ENCODE measurements at places on chromosomes 5 and 9. TPM values are rescaled to one million over a fixed set of nuclear protein-coding genes. Genes with fewer than 3 reads are reported as not detected.

Gene IFNA10
- not detected for total RNA-seq

Gene PARP8
- total RNA-seq, result 26.9 TPM

Gene HOMER1
- total RNA-seq, result 8.3 TPM

Gene NEURL1B
- 53.2 TPM for total RNA-seq

DNA sequence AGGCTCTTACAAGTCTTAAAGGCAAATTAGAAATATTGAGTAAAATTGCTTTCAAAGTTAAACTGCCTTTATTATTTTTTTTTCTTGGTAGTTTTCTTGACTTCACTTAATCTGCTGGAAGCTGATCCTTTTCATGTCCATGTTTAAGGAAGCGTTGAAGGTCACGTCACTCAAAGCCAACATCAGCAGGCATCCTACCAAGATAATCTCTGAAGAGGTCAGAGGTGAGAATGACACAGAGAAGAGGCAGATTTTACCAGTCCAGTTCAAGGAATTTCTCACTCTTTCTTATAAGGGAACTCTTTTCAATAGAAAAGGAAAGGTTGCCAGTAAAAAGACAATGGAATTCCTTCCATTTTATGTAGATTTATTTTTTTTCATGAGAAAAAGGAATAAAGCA is 259.8 kb downstream of the ANXA1 start:
- no peaks in the 10 kb centered on the region for H3K36me3 ChIP-seq
- no peak overlapping the region for H3K4me3 ChIP-seq
- H3K27ac ChIP-seq, result no peak overlapping the region

DNA sequence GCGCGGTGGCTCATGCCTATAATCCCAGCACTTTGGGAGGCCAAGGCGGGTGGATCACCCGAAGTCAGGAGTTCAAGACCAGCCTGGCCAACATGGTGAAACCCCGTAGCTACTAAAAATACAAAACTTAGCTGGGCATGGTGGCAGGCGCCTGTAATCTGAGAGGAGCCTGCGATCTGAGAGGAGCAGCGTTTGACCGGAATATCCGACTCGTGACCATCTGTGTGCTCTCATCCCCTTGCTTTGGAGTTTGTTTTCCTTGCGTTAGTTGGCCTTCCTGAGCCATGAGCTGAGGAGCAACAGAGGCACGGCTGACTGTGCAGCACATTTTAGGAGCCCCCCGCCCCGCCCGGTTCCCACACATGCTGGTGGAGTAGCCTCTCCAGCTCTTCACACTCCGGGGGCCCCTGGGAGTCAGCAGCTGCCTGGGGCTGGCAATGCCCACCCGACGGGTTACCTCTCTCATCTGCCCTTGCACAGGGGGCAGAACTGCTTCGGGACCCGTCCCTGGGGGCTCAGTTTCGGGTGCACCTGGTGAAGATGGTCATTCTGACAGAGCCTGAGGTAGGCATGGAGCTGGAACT is 3.0 kb downstream of the ADAMTS13 start:
- H3K27ac ChIP-seq, result no peak overlapping the region
- H3K4me3 ChIP-seq, result no peak overlapping the region
- DNase-seq, result no peak
- peaks cover 17% of the 10 kb centered on the region for H3K4me1 ChIP-seq
- peaks cover 11% of the 10 kb centered on the region for H3K27me3 ChIP-seq
- no peaks in the 10 kb centered on the region for H3K36me3 ChIP-seq

GRCh38 chr5:158559643-158560042 is 540.1 kb downstream of the EBF1 start:
- no peak overlapping the region for H3K27ac ChIP-seq
- H3K36me3 ChIP-seq, result no peaks in the 10 kb centered on the region
- H3K4me1 ChIP-seq, result no peaks in the 10 kb centered on the region
- no peak for DNase-seq
- H3K27me3 ChIP-seq, result no peaks in the 10 kb centered on the region

DNA sequence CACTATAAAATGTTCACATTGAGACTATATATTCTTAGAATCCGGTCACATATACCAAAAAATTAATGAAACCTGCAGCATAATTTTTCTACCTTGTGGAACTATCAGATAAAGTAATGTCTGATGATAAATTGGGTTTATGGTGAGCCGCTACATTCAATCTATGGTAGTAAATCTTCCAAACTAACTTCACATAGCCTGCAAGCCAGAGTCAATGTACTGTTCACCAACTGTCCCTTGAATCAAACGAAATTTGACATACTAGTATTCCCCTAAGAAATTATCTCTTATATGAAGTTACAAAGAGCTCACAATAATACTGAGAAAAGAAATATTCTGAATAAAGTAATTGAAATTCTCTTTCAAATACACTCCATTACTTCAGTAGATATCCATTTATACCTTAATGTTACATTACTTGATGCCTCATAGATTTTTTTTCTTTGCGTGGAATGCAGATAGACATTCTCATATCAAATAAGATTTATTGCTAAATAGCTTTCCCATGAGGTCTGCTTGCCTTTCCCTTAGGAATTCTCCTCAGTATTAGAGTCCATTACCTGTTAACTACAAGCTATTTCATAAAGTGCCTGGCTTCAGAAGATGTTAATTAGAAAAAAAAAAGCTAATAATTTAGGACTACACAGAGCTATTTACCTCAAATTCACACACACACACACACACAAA is 169.5 kb downstream of the PTPRD start:
- no peaks in the 10 kb centered on the region for H3K27me3 ChIP-seq
- no peak for DNase-seq
- no peaks in the 10 kb centered on the region for H3K4me1 ChIP-seq

- no peaks in the 10 kb centered on the region for H3K4me1 ChIP-seq
- no peaks in the 10 kb centered on the region for H3K36me3 ChIP-seq
- no peak for DNase-seq
- H3K4me3 ChIP-seq, result no peak overlapping the region
Measured at GRCh38 chr9:120900824-120901223, 23.8 kb upstream of the PHF19 start.

DNA sequence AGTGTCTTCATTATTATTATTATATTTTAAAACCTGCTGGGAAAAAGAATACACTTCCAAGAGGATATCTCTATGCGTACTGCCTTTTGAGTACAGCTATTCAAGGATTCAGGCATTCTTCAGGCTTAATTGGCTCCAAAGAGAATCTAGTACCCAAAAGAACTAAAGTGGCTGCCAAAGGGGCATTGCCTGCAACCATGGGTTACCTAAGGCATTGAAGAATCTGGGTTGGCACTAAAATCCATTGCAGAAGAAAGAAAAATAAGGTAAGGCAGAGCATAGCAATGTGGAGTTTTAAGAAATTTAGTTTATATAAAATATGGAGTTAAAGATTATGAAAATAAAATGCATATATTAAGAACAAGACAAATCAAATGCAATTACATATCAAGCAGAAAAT is 223.5 kb downstream of the TMEM161B start:
- H3K4me3 ChIP-seq, result no peak overlapping the region
- H3K36me3 ChIP-seq, result no peaks in the 10 kb centered on the region
- DNase-seq, result no peak
- H3K27me3 ChIP-seq, result no peaks in the 10 kb centered on the region
- H3K4me1 ChIP-seq, result no peaks in the 10 kb centered on the region
